ENCODE measurements at places on chromosomes 7 and 10.
A peak's percentile ranks its signal among the peaks of the same experiment; 100 is the strongest.

DNA sequence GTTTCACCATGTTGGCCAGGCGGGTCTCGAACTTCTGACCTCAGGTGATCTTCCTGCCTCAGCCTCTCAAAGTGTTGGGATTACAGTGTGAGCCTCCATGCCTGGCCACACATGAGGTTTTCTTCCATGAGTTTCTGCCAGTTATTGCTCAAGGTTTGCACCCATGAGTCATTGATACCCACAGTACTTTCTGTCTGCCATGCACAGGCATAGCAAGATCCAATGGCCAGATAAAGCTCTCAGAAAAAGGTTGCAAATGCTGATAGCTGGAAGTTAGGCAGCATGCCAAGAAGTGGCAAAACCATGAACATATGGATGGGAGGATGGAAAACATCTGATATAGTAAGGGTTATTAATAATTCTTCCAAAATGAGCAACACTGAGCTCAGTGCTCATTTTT, 298.7 kb upstream of the NRG3 start:
- no peak for DNase-seq

GRCh38 chr7:99375070-99375807, 709 bp downstream of the ARPC1B start:
- peak; percentile 63 for DNase-seq

DNA sequence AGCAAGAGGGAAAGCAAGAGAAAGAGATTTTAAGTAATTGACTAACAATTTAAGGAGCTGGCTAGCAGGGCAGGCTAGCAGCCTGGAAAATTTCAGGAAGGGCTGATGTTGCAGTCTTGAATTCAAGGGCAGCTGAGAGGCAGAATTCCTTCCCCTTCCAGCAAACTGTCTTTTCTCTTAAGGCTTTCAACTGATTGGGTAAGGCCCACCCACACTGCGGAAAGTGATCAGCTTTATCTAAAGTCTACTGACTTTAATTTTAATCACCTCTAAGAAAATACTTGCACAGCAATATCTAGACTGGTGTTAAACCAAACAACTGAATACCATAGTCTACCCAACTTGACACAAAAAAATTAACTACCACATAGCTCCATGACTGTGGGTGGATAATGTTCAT, 303.9 kb downstream of the FZD1 start:
- DNase-seq, result no peak

DNA sequence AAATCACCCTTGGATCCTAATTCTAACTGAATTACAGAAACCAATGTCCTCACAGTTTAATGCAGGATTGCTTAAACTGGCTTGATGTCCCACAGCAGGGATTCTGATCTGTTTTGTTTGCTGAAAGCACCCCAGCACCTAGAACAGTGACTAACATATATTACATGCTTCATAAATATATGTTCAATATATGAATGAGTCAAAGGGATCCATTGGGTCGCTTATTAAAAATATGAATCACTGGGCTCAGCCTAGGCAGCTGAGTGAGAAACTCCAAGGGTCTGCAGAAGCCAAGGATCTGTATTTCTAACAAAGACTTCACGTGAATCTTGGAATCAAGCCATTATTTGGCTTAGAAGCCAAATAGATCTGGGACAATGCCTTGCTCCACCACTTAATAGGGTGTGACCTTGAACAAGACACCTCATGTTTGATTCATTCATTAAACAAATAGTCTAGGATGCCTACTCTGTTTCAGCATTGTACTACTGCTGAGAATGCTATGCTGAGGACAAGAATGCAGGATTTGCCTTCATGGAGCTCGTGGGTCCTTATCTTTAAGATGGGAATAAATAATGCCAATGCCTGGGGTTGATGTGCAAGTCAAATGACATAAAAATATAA, 103.4 kb upstream of the DLX6 start:
- no peak for DNase-seq

DNA sequence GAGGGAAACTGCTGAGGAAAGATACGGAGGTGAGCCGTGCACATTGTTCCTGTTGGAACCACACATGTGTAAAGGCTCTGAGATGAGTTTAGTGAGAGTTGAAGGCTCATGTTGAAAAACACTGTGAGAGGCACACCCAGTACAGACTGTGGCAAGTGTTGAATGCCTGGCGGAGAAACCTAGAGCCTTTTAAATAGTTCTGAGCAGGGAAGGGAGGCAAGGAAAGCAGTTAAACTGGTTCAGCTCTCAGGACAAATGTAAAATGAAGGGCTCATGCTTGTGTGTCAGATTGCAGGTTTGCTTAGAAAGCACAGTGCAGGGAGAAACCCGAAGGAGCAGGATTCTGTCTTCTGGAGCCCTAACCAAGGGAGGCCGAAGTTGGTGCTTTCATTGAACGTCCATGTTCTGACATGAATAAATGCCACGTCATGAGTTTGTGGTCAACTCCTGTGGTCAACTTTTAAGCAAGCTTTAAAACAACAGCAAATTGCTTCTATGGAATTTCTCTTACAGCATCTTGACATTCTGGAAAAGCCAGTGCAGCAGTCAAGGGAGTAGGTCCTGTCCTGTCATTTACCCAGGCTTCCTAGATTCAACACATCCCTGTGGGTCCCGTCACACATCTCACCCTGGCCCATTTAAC, 650.9 kb upstream of the GALNT17 start:
- DNase-seq, result no peak

DNA sequence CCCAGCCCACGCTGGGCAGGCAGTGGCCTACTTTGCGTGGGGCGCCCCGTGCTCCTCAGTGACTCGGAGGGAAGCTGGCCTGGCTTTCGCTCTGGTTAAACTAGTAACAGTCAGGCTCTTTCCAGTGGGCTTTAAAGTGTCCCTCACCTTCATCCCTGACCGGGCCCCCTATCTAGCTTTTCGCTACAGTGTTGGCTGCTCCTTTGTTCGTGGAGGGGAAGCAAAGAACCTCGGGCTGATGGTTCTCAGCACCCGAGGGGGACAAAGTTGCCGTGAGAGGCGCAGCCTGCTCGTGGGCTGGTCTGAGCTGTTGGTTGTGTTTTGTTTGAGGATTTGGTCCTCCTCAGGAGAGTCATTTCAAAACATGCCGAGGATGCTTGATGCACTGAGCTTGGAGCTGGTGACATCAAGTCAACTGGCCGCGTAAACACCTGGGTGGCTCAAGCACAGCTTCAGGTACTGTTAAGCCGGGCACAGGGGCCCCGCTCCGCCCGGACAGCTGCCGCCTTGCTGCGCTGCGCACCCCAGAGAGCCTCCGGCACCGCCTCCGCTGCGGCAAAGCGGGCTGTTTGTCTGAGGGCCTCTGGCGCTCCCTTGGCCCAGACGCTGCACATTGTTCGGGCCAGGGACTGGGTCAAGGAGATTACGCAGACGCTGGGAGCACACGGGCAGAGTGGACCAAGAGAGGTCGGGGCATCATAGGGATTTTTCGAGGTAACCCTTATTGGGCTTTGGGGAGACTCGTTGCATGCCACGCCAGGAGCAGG, 1.6 kb downstream of the DLX6 start:
- DNase-seq, result no peak

DNA sequence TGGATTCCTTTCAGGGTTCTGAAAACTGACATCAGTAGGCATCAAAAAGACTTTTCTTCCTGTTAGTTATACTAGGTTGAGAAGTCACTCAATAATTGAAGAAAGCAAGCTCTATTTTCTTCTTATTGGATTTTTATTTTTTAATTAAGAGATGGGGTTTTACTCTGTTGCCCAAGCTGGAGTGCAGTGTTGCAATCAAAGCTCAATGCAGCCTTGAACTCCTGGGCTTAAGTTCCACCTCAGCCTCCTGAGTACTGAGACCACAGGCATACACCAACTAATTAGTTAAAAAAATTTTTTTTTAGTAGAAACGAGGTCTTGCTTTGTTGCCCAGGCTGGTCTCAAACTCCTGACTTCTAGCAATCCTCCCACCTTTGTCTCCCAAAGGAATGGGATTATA, 28.0 kb downstream of the PIP4K2A start:
- no peak for DNase-seq

- no peak for DNase-seq
Measured at GRCh38 chr10:101643546-101643945, 51.4 kb downstream of the FBXW4 start.

- no peak for DNase-seq
Measured at GRCh38 chr10:91919651-91920050, 3.9 kb upstream of the BTAF1 start.

DNA sequence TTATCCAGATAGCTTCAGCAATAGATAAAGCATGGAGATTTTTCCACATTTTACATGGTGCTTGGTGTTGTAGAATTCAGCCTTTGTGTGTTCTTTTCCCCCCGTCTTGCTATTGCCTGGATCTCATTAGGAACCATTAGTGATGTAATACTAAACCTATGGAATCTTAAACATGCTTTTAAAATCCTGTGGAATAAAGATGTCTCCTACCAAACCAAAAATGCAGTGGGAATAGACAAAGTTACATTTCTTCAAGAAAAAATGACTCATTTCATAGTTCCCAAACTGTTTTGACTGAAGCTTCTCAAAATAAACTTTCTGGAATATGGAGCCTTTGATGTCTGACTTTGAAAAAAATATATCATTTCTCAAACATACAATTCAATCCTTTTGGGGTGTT, 44.0 kb downstream of the CALD1 start:
- DNase-seq, result no peak

GRCh38 chr7:52691257-52691656, 344.2 kb upstream of the POM121L12 start:
- no peak for DNase-seq

DNA sequence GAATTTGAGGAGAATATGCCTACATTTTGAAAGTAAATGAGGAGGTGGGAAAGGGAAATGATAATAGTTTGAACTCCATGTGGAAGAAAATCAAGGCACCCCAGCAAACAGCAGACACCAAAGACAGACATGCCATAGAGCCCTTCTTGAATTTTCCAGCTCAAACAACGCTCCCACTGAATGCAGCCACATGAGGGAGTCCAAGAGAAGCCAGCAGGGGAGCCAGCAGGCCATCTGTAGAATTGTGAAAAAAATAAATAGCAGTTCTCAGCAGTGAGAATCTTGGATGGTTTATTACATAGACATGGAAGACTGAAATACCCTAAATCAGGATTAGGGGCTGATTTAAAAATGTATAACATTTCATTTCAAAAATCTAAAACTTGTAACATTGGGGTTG, 1567.3 kb upstream of the LRRTM3 start:
- DNase-seq, result no peak

DNA sequence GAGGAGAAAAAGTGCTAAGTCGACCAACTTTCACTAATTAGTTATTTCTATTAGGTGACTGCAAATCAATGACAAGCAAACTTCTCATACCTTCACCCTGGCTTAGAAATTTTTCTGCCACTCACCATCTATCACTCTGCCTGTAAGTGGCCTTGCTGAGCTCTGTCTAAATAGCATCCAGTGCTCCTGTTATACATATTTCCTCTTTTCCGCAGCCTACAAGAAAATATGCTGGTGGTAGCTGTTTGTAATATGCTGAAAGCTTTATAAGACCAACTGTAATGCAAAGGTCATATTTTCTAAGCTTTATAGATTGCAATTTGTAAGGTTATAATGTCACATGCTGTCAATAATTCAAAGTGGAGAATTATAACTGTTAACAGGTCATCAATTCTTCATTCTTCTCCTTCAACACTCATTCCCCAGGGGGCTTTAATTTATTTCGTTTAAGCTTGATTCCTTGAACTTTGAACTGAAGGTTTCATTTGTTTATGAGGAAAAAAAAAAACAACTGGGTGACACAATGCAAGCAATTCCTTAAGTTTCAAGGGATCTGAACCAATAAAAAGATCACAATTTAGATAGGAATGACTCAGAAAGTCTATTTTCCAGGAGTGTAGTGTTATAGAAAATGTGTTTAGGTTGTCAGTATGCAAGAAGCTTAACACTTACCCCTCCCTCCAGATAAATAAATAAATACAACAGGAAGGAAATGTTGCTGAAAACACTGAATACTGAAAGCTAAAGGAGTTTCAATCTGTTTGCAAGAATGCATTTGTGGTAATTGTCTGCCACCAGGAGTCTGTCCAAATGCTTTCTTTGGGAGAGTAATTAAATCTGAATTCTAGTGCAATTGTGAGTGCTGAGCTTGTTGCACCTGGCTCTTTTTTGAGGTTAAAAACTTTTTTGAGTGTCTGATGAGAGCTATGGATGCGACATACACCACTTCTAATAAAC, 183.7 kb downstream of the SORCS1 start:
- DNase-seq, result no peak

GRCh38 chr10:89120931-89121763, 86.0 kb downstream of the CH25H start:
- peak; percentile 68 for DNase-seq

- no peak for DNase-seq
Measured at GRCh38 chr10:6211671-6212635, 9.2 kb downstream of the PFKFB3 start.

DNA sequence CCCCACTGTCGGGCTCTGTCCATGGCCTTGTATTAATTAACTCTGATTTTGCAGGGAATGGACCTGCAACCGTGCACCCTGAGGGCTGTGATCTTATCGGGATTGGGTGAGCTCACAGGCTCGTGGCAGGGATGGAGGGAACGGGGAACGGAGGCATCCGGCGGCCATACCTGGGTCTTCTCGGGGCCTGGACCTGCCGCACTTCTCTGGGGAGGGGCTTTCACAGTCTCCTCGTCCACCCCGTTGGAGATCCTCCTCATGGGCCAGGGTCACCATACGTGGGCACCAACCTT, 57.5 kb upstream of the SHH start:
- DNase-seq, result no peak

- DNase-seq, result no peak
Measured at GRCh38 chr10:102962267-102962666, 44.2 kb downstream of the CNNM2 start.

- no peak for DNase-seq
Measured at GRCh38 chr7:51121931-51122425, 194.6 kb downstream of the COBL start.

DNA sequence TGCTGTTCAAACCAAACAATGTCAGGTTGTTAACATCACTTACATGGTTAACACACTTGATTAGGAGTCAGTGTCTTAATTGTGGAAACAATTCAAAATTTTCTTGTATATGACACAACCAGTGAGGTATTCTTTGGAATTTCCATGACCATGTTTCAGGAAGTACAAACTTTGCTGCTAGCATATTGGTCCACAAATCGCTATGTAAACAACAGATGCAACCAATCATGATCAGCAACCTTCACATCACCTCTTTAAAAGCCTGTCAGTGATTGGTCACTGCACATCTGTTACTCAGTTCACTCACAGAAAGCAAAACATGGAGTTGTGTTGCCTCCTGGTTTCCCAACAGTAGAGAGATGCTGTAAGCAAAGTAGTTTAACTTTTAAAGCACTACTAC, 108.9 kb upstream of the FAM3C start:
- DNase-seq, result peak; percentile 18

- no peak for DNase-seq
Measured at GRCh38 chr10:46050941-46051623, 5.0 kb upstream of the MSMB start.

DNA sequence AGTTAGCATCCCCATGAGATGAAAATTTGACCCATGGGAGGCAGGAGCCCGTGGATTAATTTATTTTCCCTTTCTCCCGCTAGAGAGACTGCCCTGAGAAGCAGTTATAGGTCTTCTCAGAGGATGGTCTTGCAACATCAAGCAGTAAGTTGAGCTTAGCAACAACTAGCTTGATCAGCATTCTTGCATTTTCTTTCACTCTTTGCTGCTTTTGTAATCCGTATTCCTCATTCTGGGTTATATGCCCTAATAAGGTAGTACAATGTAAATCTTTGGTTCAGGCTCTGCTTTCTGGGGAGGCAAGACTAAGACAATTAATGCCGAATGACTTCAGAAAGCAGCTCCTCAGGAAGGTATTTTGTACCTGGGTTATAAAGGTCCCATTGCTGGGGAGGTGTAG, 146.8 kb downstream of the FZD1 start:
- DNase-seq, result no peak
